ENCODE measurements at places on chromosomes 1 and 21.

- DNase-seq: peak; percentile 59
Measured at GRCh38 chr1:236608930-236609726, 4.8 kb upstream of the HEATR1 start.

DNA sequence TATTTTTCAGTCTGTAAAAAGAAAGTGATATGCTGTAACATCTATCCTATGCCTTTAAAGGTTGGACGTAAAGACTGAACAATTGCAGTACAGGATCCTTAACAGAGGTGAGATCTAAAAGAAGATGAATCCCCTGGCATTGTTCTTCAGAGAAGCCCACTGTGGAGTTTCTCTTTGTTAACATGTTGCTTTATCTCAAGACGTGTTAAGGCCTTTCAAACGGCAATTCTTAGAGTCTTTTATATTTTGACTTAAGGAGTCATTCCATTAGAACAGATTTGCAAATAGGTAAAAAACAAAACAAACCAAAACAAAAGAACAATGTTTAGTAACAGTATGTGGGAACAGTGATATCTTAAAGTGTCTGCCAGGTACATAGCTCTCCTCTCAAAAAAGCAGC is 225.1 kb upstream of the ZP4 start:
- DNase-seq: no peak

DNA sequence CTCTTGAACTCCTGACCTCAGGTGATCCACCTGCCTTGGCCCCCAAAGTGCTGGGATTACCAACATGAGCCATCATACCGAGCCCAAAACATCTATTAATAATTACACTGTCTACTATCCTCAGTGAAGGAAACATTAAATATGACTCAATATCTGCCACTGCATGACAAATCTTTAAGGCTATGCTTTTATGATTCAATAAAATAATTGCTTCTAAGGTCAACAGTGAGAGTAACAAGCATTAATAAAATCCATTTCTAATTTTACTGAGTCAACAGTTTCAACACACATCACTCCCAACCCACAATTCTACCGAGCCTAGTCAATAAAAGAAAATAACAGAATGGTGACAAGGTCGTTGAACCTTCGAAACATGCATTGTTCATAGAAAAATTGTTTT is 125.5 kb upstream of the CHRM3 start:
- DNase-seq: no peak

- no peak for DNase-seq
Measured at GRCh38 chr1:109718495-109718894, 6.4 kb downstream of the GSTM5 start.

GRCh38 chr21:34970167-34970500 is 79.0 kb downstream of the RUNX1 start:
- no peak for DNase-seq

DNA sequence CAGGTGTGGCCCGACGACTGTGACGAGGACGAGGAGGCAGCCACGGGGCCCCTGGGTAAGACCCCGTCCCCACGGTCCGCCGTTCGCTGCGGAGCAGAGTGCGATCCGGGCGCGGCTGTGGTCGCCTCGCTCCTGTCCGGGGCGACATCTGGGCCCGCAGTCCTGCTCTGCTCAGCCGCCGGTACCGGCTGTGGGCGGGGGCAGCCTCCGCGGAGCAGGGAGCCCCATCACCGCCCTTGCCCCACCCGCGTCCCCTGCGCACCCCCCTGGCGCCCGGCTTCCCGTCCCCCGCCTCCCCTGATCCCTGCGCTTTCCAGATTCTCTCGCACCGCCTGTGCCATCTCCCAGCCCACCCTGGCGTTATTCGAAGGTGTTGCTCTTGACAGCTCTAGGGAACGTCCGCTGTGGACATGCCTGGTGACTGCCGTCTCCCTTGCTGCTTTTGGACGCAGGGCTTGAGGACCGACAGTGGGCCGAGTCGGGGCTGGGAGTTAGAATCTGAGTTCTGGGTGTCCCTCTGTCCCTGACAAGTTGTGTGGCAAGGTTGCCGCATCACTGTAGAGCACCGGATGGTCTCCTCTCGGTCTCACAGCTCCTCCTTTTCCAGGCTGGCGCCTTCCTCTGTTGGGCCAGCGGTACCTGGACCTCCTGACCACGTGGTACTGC is 596 bp downstream of the TOR3A start:
- no peak for DNase-seq

DNA sequence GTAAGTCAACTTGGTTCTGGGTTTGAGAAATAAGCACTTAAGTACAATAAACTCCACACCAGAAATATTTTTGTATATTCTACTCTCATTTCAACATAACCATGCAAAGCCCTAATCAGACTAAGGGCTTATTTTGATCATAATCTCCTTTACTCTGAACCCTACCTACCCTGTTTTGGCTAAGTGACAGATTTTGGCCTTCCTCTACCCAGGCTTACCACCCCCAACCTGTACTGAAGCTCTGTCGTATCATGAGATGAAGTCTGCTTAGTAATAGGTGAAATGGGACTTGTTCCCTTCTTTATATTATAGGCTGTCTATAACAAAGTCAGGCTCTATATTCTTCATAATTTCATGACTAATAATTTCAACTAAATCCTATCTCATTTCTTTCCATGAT is 135.5 kb downstream of the RERE start:
- no peak for DNase-seq

- no peak for DNase-seq
Measured at GRCh38 chr21:15221799-15222386, 157.1 kb upstream of the NRIP1 start.

GRCh38 chr1:11046270-11046566 is 821 bp downstream of the MASP2 start:
- DNase-seq: no peak

DNA sequence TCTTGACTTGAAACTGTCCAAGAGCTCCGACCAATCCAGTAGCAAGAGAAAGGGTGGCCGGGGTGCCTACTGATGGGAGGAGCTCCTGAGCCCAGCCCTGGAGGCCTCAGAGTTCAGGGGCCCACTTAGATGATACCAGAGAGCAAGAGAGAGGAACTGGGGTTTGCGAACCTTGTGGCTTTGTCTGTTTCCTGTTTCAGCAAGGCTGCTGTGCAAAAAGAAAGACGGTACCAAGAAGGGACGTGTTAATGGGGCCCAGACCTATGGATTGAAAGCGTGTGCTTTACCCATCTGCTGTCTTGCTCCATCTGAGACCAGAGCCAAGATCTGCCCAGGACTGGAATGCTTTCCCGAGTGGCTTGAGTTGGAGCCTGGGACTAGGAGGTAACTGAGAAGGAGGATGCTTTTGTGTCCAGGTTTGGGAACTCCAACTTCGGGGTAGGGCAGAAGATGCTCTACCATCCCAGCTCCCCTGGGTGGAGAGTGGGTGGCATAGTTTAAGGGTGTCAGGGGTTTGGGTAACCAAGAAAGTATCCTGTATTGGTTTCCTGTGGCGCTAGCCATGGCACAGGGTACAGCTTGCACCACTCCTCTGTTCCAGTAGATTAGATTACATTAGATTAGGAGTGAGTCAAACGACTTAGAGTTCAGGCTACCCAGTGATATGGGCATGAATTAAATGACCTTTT is at the start of gene TRAF3IP3:
Gene TRAF3IP3 (plus strand): TSS at position 128 of the 689 bp plus-strand sequence. CDS start 3,987 bp downstream, outside the sequence.
- DNase-seq: no peak

Measured in NCI-H2081 treated with DMSO at 0.1 percent for 48 hours (cell line).